ENCODE measurements at places on chromosomes 2 and 18.

- DNase-seq: no peak
Observed at GRCh38 chr2:11343650-11344341, 640 bp downstream of the ROCK2 start.

DNA sequence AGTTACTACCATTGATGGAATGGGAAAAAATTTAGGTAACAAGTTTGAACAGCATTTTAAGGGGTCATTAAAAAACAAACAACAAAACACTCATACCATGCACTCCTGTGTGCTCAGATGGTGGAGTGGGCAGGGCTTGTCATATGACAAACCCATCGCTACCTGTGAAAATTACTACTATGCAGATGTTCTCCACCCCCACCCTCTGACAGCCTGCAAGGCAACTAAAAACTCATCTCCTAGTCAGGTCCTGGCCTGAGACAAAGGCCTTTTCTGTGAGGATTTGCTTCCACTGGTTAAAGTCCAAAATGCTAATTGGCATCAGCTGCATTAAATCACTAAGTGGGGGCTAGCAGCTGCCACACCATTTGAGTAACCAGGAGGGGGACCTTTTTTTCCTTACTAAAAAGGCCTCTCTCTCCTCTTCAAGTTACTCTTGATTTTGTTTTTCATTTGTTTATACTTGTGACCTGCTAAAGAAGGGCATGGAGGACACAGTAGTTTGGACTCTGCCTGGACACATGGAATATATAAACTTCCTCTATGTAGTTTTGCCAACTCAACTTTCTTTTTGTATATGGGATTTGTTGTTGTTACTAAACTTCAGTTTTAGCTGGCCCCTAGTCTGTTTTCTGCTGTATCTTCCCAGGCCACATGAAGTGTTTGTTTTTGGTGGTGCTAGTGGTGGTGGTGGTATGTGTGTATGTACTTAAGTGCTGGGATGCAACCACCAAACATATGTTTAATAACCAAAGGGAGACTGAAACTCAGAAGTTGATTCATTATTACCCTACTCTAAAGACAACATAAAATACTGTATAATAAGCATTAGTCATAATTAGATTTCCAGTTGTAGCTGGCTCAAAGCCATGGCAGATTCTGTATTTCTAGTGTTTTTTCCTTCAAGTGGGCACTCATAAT lies 121.3 kb downstream of the MAP4K4 start:
- no peak for DNase-seq

GRCh38 chr2:175049661-175050060 lies 44.5 kb upstream of the CHN1 start:
- DNase-seq: no peak

DNA sequence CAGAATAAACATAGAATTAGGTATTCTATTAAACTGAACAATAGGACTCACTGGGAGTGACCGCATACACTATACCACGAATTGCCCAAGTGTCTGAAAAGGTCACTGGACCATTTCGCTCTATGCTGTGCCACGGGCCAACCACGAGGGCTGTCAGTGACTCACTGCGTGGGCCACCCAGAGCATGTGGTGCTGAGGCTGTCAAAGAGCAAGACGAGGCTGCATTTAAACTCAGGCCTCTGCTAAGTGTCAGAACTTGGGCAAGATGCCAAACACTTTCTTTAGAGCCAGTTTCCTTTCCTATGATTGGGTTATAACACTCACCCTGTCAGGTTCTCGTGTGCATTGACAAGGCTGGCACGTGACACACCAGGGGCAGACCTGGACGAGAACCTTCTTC lies 97.5 kb downstream of the SH3YL1 start:
- DNase-seq: no peak

- DNase-seq: no peak
Observed at GRCh38 chr2:204205082-204205481, 268.5 kb downstream of the ICOS start.

- DNase-seq: no peak
Observed at GRCh38 chr2:7646024-7646423, 728.8 kb downstream of the RNF144A start.

DNA sequence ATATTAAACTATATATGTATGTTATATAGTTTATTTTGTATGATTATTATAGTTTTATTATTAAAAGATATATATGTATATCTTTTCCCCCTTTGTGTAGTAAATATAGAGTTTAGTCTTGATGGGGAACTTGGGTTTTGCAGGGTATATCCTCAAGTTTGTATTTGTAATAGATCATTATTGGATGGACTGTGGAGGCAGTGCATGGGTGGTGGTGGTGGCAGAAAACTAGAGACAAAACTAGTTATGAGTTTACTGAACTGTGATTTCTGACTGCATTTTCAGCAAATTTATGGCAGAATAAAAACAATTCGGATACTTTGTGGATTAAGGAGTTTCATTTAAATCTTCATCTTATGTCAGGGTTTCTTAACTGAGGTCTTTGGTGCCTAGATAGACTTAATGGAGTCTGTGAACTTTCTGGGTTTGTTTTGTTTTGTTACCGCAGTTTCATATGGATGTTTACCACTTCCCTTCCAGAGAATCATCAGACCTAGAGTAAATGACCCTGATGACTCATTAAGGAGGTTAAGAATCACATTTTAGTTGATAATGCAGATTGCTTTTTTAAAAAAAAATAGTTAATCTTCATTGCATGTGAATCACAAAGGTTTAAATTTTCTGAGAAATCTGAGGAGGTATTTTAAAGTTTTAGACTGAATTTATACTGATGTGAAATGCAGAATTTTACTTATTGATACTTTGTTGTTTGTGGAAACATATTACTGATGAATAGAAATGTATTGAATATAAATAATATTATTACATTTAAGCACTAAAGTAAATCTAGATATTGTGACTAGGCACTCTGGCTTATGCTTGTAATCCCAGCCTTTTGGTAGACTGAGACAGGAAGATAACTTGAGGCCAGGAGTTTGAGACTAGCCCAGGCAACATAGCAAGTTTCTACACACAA lies 14.5 kb downstream of the EPC2 start:
- DNase-seq: no peak

Data from BJ (cell line).